ENCODE measurements at places on chromosomes 3 and 15.

- DNase-seq = no peak
Observed at GRCh38 chr3:110178965-110179364, 841.6 kb upstream of the DPPA4 start.

DNA sequence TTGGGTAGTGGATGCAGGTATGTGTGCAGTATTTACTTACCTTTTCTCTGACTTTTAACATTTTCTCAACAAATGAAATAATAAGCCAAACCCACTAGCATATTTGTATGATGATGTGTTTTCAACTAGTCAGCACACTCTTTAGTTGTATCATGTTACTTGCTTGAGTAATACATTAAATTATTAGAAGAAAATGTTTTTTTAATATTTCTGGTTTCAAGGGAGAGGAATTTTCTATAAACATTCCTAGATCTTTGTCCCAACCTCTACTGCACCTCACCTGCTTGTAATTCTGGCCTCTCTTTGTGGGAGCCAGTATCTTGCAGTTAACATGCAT, 161.8 kb upstream of the CBLB start:
- no peak for DNase-seq

DNA sequence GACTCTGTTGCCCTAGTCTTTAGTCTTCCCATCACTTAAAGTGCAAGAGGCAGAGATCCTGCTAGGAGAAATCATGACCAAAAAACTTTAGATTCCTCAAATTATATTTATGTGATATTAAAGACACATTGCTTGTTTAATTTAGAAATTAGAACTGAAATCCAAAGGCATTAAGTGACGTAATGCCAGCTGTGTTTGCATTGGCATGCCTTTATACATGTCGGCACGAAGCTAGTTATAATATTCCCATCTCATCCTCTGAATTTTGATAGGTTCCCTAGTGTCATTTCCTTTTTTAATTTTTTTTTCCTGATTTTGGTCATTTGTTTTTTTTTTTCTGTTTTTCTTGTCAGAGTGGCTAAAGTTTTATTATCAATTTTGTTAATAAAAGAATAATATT, 203.5 kb upstream of the ZBTB20 start:
- DNase-seq = no peak

DNA sequence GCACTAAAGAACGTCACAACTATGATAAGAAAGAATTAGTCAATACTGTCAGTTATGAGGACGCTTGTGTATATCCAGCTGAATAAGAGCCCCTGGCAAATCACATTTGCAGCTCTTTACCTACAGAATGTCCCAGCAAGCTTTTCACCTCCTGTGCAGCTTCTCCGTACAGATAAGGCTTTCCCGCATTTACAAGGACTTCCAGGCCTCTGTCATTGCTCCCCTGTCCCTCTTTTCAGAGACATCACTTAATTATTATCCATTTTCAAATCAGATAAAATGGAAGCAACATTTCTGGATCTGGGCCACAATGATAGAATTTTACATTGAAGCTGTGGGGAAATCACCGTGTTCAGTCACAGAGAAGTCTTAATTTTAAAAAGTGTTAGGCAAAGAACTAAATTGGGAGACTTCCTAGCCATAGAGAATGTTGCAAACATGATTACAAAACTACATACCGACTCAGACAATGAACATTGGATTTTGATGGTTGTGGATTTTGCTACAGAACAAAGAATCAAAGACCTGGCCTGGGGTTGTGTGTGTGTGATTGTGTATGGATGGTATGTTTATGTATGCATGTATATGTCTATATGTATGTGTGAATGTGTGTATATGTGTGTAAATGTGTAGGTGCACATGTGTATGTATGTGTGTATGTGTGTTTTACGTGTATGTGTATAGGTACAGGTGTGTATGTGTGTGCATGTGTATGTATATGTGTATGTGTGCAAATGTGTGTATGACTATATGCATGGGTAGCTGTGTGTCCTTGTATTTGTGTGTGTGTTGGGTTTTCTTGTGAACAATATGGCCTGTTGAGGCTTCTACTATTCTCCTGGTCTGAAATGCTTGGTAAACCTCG, 41.5 kb downstream of the MGLL start:
- no peak for DNase-seq

GRCh38 chr3:188649521-188649920, 495.6 kb downstream of the LPP start:
- no peak for DNase-seq

GRCh38 chr15:74857082-74857655, 14.2 kb upstream of the ULK3 start:
- no peak for DNase-seq

DNA sequence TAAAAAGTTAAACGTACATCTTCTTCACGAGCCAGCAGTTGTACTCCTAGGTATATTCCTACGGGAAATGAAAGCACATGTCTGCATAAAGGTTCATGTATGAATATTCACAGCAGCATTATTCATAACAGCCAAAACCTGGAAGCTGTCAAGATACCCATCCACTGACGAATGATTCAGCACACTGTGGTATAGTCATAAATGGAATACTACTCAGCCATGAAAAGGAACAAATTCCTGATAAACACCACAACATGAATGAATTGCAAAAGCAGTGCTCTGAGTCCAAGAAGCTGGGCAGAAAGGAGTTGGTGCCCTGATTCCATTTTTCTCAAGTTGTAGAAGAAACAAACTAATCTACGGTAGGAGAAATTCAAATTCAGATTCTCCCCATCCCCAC, 3.9 kb downstream of the TMEM43 start:
- DNase-seq = no peak

- no peak for DNase-seq
Observed at GRCh38 chr15:93044301-93045190, 44.5 kb downstream of the RGMA start.

DNA sequence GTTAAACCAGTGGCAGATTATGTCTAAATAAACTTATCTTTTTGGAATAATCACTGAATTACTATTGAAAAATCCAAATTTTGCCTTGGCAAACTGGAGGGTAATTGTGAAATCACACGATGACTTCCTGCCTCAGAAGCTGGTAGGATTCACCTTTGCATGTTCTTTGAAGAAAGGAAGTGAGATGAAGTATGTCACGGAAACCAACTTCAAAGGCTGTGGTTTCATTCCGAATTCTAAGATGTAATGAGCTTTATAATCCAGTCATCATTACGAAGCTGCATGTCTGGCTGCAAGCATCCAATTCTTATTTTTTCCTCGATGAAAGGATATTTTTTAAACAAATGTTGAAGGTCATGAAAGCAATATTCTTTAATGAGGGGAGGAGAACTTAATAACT, 15.0 kb upstream of the ZBED2 start:
- DNase-seq = no peak

DNA sequence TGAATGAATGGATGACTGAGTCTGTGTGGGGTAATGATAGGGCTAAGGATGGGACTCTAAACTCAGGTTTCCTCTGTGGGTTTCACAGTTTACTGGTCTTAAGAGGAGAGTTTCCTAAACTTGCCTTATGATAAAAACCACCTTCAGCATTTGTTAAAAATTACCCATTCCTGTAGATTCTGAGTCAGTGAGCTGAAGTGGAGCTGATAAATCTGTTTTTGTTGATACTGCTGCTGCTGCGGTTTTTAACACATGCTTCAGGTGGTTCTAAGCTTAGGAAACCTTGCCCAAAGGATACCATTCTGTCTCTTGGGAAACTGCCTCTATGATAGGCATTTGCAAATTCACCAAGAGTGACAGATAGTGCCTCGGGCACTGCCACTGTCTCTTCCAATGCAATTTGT, 52.6 kb downstream of the MECOM start:
- no peak for DNase-seq

GRCh38 chr3:184186184-184186901, at the start of gene ABCF3:
ABCF3 (plus strand) TSS chr3:184186199; CDS start chr3:184186208, 9 bp downstream.
- DNase-seq = no peak

GRCh38 chr15:34753236-34753894, 1.4 kb downstream of the GJD2 start:
- no peak for DNase-seq

GRCh38 chr3:135238871-135239614, 444.0 kb downstream of the EPHB1 start:
- no peak for DNase-seq

GRCh38 chr15:98980899-98981228, 26.7 kb downstream of the PGPEP1L start:
- DNase-seq = no peak

DNA sequence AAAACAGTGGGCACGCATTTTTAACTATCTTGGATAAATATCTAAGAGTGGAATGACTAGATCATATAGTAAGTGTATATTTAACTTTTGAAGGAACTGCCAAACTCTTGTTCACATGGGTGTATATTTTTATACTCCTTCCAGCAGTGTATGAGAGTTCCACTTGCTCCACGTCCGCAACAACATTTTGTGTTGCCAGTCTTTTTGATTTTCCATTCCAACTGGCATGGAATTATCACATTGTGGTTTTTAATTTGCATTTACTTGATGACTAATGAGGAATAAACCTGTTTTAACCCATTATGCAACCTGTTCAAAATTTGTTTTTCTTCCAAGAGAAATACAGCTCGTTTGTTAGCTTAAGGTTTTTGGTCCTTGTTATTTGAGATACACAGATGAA, 51.6 kb downstream of the ZNF621 start:
- no peak for DNase-seq

- no peak for DNase-seq
Observed at GRCh38 chr3:73623346-73623745, 1.4 kb downstream of the PDZRN3 start.

DNA sequence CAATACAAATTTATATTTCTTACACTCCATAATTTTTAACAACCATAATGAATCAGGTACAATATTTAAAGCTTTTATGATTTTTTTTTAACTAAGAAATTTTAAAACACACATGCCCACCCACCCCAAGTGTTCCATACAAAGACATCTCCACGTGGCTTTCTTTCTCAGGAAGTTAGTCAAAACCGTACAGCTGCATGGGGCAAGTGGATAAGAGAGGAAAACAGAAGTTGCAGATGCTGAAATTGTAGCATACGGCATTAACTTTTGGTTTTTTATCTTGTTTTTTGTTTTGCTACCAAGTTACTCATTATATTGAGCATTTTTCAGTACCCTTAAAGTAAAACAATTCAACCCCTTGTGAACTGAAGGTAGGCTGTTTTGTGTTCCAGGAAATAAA, 14.8 kb downstream of the GNB4 start:
- no peak for DNase-seq

- DNase-seq = no peak
Observed at GRCh38 chr3:104632947-104633346, 733.8 kb upstream of the ALCAM start.

DNA sequence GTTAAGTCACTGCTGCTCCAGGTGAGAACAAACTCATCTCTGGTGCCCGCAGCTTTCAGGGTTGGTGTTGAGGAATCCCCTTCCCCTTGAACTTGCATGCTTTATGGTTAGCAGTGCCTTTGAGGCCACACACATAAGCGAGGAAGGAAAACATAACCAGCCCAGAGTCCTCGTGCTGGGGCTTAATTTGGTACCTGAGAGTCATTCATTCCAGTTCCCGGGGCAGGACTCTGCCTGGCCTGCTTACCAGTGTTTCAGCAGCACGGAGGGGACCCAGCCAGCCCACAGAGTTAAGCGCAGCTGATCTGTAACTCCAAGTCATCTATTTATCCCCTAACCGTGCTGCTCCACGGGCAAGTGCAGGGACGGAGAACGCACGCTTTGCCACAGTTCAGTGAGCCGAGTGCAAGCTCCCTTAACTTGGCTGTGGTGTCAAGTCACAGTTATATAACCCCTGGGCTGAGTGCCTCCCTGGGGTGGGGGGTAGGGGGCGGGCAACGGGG, 302.3 kb upstream of the ICE2 start:
- DNase-seq = no peak

GRCh38 chr3:55801068-55801467, 314.0 kb upstream of the WNT5A start:
- no peak for DNase-seq

DNA sequence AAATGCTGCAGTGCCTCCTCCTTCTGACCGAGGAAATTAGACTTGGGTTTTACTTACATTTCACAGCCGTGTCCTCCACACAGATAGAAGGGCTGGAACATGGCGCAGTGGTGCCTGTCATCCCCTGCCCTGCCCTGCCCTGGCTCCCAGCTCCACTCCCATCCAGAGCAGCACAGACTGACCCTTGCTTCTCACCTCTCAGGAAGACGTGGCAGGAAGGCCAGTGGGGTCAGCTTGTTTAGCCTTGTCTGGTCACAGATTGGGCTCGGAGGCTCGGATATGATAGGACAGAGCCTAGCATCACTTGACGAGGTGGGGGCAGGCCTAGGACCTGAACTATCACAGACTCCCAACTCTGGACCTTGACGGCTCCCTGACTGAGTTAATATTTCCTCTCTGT, 88.5 kb downstream of the LINGO1 start:
- no peak for DNase-seq

DNA sequence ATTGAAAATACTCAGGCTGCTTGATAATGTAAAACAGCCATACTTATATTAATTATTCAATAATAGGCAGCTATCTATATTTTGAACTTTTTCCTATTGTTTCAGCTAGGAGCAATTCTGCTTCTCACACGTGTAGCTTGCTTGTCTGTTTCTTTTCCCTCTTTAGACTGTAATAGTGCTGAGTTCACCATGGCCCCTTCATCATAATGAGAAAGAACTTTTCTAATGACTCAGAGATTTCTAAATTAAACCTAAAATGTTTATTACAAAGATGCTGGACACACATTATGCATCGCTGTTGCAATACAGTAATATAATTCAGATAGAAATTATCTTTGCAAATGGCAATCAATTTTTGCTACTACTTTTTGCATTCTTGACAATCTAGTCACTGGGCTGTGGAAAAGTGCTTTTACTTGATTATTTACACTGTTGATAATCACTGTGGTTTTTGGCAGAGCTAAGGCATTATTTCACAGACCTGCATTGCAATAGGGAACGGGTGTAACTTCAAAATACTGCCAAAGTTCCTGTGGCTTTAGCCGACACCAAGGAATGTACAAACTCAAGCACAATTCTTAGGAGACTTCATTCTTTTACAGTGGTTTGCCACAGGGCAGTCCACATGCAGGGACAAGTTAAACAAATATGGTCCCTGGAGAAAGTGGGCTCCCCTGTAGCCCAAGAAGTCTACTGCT, 281.0 kb upstream of the TBL1XR1 start:
- no peak for DNase-seq

- no peak for DNase-seq
Observed at GRCh38 chr15:39629371-39629770, 48.5 kb downstream of the THBS1 start.

DNA sequence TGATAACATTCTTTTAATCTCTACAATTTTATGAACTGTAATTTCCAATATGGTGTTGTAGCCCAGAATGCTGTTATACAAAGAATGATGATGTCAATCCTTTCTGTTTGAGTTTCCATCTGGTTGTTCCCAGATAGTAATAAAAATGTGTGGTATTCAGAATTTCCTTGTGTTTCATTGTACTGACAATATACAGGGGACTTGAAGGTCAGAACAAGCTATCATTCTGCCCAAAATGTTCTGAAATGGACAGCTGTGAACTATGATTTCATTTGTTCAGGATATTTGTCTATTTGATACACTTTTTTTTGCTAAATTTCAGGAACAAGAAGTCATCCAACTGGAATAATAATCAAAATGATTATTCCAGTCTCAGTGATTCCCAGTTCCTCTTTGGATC, 40.8 kb downstream of the C3orf62 start:
- no peak for DNase-seq

All from NCI-H1092 (cell line).